Stimulated activated CD8-positive, alpha-beta memory T cell treated with anti-CD3 and anti-CD28 coated beads, Interleukin-15, amount 100 ng/mL, for 24 hours (primary cell): ENCODE measurements at places on chromosomes 6 and 20.

DNA sequence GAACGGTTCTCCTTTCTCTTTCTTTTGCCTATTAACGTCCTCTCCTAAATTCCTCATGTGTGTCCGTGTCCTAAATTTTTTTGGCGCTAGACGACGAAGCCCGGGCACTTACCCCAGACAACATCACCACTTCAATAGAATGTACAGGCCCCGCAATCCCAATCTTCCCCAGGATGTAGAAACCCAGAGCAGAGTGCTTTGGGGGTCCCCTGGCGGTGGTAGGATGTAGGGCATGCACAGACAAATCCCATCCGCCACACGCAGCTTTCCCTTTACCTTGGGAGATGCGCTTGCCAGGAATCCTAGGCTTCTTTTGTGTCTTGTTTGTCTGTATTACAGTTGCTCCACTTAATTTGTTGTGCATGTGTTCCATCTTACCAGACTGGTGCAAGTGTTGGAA lies 417.3 kb upstream of the ARID1B start:
- DNase-seq = no peak

- no peak for DNase-seq
Measured at GRCh38 chr6:140731741-140732140, 1357.3 kb upstream of the CITED2 start.

DNA sequence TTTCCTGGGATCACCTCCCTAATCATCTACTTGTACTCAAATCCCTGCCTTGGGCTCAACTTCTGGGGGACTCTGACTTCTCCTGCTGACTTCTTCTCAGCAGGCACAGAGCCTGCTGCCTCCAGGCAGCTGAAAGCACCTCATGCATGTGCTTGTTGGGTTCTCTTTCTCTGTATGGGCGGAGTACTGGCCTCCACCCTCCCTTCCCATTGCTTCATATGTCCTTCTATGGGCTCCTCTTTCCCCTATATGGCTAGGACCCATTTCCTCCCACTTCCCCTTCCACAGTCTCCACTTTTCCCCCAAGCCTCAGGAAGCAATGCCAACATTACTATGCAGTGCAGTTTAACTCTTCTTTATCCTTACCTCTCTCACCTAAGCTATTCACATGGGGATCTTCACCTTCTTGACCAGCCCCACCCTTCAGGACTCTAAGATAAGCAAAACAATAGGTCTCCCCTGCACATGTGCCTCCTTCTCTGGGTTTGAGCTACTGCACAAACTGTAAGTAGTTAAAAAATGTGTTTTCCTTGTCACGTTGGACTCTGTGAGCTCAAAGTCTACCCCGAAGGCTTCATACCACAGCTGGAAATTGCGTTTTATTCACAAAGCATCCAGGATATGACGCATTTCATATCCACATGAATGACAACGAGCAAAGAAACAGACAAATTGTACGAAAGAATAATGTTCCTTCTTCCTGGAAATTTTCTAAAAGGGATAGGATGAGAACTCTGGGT lies 93.7 kb downstream of the CDS2 start:
- no peak for DNase-seq

DNA sequence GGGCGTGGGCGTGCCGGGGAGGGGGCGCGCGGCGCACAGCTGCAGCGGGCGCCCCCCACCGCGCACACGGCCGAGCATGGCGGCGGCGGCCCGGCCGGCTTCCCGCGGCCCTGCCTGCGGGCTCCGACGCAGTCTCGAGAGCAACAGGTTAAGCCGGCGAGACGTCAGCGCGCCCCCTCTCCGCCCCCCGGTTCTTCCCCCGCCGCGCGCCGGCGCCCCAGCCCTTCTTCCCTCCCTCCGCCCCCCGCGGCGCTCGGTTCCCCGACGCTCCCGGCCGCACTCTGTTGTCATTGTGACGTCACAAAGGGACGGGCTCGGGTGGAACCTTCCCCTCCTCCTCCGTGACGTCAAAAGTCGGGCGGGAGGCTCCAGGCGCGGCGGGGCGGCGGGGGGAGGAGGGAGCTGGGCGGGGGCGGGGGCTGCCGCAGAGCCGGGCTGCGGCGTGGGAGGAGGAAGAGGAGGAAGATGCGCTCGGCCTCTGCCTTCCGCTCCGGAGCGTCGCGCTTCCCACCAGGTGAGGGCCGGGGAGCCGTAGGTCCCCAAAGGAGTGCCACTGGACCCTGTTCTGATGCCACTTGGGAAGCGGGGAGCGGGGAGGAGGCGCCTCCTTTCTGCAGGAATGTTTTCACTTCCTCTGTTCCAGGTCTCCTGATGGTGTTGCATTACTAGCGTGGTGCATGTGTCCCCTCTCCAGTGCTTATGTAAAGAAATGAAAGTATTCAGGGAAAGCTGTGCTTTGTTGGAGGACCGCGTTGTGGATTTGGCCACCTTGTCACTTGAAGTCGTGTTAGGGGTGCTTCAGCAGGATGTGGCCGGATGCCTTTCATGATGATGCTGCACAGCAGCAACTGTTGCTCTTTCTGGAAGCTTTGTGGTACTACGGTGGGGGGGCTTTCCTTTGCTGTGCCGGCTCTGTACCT lies 2.8 kb downstream of the JARID2 start:
- peak; percentile 79 for DNase-seq

DNA sequence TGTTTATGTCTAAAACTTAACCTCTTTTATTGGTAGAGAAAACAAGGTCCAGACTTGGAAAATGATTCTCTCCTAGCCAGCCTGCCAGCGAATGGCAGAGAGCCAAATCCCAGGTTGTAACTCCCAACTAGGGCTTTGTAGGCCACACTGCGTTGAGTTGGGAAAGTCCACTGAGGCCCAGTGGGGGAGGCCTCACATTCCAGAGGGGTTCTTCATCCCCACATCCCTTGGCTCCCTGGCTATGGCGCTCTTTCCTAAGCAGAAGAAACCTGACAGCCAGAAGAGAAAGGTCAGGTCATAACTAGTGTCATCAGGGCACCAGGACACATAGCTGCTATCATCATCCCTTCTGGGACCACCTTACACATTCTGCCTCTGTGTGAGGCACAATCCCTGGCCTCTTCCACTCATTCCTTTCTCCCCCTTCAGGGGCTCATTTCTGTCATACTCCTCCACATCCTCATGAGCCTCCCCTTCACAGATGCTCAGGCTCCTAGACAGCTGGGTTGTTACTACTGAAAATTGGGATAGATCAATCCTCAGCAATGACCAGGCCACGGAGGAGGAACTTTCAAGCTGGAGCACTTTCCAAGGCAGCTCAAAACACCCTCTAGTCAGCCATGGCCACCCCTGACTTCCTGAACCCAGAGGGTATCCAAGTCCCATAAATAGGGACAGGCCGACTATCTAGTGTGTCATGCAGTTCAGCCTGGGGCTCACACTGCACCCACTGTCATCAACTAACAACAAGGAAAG lies 48.6 kb downstream of the TCP11 start:
- DNase-seq = no peak

DNA sequence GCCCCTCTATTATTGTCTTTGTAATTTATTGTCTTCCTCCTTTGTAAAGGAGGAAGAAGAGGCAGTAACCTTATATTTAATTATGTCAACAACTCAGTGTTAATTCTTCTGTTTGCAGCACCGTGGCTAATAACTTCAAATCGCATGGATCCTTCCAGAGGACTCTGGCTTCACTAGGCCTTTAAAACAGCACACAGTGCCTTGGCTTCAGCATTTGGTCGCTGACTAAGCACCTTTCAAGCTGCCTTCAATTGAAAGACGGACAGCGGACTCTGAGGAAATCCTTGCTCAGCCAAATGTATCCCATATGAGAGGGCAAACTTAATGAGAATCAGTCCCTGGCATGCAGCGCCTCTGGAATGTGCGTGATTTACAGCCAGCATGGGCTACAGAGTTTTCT lies 64.2 kb downstream of the SGK1 start:
- no peak for DNase-seq

DNA sequence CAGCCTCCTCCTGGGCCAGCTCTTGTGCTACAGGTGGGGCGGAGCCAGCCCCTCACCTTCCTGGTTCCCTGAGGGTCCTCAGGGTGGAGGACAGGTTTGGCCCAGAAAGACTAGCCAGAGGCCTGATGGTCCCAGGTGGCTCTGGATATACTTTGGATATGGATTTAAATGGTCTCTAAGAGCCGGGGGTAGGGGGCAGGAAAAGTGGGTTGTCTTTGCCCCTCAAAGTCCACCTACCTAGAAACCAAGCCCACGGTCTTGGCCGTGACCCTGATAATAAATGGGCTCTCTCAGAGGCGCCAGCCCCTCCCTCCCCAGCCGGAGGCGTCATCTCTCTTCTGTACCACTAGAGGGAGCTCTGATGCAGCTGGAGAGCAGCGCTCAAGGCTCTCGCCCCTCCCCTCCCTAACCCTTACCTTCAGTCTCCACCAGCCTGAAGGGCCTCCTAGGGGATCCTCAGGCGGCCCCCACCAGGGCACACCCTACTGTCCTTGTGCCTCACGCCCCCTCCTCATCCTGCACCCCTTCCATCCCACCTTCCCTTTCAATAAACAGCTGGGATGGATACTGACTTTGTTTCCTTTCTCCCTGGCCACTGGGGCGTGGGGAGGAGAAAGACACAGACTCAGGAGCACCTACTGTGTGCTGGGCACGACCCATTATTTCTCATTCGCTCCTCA lies 7.5 kb downstream of the NRSN2 start:
- DNase-seq = peak; percentile 50

GRCh38 chr6:139582956-139583355 lies 208.5 kb upstream of the CITED2 start:
- no peak for DNase-seq

- no peak for DNase-seq
Measured at GRCh38 chr6:68368845-68369244, 266.2 kb upstream of the ADGRB3 start.

GRCh38 chr6:131161987-131162386 lies 26.7 kb downstream of the AKAP7 start:
- DNase-seq = no peak

- DNase-seq = no peak
Measured at GRCh38 chr20:53299831-53300230, 293.8 kb downstream of the ZNF217 start.
